ENCODE measurements at places on chromosomes 3 and 15.

DNA sequence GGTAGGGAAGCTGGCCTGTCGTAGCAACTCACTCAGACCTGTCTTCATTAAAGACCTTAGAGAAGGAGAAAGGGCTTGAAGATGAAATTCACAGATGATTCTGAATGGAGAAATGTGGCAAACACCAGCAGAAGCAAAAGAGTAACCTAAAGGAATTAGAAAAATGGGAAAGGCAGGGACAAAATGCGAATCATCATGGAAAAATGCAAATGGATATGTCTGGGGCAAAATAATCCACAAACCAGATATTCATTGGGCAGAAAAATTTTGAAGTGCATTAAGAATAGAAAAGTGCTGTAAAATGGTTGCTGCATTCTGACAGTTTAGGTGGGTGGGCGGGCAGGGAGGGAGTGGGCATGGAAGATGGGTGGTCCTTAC, 156.9 kb upstream of the RASGRP1 start:
- DNase-seq: no peak

- DNase-seq: no peak
These were observed 30.9 kb downstream of the ZBTB38 start for GRCh38 chr3:141399200-141399599.

GRCh38 chr15:47332481-47332880, 384.8 kb upstream of the SEMA6D start:
- no peak for DNase-seq

- DNase-seq: no peak
These were observed 116.9 kb upstream of the FOXB1 start for GRCh38 chr15:59887211-59887610.

DNA sequence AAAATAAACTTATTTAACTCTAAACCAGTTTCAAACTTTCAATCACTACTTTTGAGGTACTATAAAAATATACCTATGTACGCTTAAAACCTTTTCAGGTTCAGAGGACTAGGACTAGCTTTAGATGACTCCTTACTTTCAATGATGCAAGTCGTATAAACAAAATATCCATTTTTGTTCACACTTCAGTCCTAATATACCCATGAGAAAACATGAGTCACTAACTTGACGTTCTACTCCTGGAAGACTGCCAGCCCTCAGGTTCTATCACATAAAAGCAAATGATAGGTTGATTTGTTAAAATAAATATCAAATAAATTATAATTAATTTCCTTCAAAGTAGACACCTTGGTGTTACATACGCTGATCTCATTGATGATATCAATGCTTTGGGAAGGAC, 10.6 kb upstream of the P3H2 start:
- no peak for DNase-seq

- no peak for DNase-seq
These were observed 88.4 kb downstream of the FRMD4B start for GRCh38 chr3:69297501-69297900.

- DNase-seq: no peak
These were observed 95.6 kb downstream of the FBLN2 start for GRCh38 chr3:13644341-13645117.

GRCh38 chr15:63046917-63047760, 4.6 kb downstream of the TPM1 start:
- DNase-seq: no peak

DNA sequence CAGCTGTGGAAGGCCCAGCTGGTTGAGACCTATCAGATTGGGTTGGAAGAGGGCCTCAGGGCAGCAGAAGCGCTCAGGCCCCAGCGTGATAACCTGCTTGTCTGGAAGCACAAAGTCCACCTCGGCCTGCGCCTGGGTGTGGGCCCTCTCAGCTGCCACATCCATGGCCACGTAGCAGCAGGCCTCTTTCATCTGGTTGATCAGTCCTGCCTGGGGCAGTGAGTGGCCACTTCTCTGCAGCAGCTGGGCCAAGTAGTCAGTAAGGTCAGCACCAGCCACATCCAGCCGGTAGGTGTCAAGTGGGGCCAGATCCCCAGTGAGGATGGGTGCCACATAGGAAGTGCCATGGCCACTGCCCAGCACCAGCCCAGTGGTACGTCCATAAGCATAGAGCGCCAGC, 3.9 kb upstream of the CAMKV start:
- no peak for DNase-seq

- DNase-seq: no peak
These were observed 449.9 kb downstream of the FHIT start for GRCh38 chr3:60801307-60801706.

- peak; percentile 24 for DNase-seq
These were observed 694 bp downstream of the ABTB1 start for GRCh38 chr3:127673191-127674100.

DNA sequence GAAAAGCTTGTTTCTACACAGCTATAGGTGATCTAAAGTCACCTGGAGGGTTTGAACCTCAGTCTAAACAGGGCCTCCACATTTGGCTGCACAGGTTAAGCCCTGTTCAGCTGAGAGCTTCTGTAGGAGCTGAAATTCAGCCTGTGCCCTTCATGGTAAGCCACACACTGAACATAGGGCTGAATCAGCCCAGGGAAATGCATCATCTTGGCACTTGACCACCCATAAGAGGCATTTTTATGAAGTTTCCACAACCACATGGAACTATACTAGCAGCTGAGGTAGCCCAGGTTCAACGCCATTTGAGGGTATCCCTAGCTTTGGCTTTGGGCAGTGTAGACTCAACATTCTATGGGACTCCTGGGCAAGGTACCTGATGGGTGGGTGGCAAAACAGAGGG, 126.8 kb downstream of the FAM174B start:
- DNase-seq: no peak

DNA sequence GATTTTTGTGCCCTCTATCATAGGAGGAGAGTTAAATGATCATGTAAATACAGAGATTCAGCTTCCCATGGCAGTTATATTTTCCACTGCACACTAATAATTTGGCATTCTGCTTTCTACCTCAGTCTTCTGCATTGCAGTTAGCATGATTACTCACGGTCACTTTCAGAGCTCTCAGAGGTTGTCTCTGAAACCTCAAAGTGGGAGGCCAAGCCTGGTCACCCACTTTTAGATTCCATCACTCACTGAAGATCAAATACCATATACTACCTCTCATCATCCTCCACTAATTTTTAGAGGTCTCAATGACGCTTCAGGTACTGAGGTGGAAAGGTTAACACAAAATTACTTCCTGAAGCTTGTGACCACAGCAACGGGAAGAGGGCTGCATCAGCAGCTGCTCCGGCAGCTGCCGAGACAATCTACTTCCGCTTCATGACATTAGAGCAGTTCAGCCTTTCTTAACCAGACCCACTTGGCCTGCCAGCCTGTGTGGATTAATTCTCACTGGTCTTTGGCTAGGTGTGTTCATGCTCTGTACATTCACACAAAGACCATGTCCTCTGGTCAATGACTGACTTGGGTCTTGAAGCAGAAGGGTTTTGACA, 416.4 kb upstream of the PDZRN3 start:
- DNase-seq: no peak

GRCh38 chr3:45503904-45504651, 90.5 kb upstream of the LIMD1 start:
- DNase-seq: no peak

DNA sequence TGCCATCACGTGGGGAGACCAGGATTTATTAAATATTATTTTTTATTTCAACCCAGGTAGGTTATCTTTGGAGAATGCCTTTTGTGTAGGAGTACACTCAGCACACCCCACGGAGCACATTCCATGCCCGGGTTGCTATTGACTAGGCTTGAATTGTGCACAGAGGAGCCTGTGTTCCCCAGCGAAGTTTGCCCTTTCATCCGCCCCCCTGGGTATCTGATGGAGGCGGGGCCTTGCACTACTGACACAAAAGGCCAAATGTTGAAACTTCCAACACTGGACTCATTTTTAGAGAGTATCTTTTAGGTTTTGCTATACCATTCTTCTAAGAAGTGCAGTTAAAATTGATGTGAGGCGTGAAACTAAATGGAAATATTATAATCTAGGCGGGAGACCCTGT, 39.3 kb upstream of the PPP4R2 start:
- DNase-seq: no peak

GRCh38 chr3:126540342-126540849, 16.4 kb downstream of the CHST13 start:
- no peak for DNase-seq

GRCh38 chr3:39910826-39911464, 101.5 kb downstream of the MYRIP start:
- DNase-seq: no peak

DNA sequence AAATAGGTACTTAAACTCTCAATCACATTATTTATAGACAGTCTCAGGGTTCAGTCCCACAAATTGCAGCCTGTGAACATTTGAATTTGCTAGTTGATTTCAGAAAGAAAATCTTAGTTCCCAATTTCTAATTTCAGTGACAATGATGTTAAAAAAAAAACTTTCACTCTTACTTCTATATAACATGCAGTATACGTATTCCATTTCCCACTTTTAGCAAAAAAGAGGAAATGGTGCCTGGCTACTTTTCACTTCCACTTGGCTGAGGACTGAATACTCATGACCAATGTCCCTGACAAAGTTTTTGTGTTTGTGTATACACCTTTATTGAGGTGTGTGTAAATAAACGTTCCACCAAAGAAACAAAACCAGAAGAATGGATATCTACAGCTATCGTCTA, 32.1 kb upstream of the XCR1 start:
- DNase-seq: peak; percentile 21

DNA sequence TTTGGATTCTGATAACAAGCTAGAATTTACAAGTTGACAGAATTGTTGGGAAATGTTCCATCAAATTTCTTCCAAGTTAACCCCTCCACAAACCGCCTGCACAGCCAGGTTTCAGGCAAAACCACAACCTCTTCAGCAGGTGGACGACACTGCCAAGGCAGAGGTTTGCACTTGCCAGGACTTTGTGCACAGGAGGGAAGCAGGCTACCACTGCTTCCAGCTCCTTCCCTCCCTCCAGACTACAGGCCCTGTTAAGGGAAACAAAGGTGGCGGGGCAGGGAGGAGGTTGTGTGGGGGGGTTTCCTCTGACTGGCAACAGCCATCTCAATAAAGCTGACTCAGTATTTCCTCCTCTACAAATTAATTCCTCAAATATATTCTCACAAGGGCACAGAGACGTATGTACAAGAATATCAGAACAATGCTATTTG, 42.2 kb downstream of the TBC1D2B start:
- no peak for DNase-seq

DNA sequence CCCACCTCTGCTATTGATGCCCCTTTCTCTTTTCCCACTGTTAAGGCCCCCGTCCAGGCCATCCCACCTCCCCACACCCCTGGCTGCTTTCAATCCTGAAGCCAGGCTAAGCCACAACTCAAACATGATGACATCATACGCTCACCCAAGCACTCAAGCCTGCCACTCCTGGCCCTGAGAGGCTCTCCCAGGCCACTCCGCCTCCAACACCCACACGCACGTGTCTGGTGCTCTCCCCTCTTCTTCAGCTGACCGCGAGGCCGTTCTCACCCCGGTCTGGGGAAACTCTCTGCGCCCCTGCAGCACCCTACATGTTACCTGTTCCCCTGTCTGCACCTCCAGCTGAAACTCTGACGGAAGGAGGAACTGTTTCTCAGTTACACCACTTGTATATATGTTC, 6.2 kb downstream of the ZXDC start:
- no peak for DNase-seq

DNA sequence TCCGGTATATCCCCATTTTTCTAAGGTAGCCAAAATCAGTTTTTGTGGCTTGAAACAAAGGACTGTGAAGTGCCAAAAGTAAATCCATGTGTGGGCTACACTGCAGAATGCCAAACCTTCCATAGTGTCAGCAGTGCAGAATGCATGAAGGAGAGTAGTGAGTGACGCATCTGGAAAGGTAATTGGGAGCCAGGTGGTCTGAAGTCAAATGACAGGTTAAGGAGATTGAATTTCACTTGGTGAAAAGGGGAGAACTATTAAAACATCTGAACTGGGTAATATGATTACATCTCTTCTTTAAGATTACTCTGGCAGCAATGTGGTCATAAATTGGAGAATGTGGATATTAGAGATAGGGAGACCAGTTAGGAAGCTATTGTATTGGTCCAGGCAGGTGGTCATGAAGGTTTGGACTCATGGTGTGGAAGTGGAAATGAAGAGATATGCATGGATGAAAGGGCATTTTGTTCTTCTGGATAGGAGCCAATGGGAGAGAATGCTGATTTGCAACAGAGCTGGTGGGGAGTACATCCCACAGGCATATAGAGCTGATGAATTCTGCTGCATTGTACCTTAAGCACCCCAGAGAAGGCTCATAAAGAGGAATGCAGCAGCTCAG, 118.2 kb downstream of the ECT2 start:
- no peak for DNase-seq

DNA sequence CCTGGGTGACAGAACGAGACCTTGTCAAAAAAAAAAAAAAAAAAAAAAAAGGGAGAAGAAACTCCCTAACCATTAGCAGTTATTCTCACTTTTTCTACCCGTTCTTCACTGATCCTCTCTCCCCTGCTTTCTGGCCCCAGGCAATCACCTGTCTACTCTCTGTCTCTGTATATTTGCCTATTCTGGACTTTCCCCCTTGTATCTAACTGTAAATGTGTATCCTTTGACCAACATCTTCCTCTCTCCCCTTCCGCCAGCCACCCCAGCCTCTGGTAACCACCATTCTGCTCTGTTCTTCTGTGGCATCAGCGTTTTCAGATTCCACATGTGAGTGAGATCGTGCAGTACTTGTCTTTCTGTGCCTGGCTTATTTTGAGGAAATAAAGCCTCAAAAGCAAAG, 6.9 kb downstream of the CYFIP1 start:
- DNase-seq: no peak

GRCh38 chr15:89926158-89926557, 13.4 kb upstream of the ARPIN start:
- DNase-seq: no peak

DNA sequence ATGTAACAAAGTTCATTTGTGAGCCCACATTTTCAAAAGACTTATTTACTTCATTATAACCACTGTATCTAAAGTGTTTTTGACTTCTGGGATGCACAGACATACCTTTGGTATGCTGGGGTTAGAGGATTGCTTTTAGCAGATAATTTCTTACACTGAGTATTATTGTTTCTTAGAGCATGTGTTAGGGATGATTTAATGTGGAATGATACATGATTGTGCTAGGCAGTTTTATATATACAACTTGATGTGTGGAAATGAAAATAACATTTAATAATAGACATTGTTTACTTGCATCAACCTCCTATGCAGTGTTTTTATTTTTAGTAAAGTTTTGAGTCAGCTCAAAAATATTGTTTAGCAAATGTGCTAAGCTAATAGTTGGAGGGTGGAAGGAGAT, 3.4 kb downstream of the KIF23 start:
- no peak for DNase-seq

GRCh38 chr15:78264304-78265136, at the start of gene DNAJA4:
TSS of gene DNAJA4 (plus strand) at chr15:78264562. CDS start at chr15:78264764, 202 bp downstream.
- DNase-seq: peak; percentile 26

DNA sequence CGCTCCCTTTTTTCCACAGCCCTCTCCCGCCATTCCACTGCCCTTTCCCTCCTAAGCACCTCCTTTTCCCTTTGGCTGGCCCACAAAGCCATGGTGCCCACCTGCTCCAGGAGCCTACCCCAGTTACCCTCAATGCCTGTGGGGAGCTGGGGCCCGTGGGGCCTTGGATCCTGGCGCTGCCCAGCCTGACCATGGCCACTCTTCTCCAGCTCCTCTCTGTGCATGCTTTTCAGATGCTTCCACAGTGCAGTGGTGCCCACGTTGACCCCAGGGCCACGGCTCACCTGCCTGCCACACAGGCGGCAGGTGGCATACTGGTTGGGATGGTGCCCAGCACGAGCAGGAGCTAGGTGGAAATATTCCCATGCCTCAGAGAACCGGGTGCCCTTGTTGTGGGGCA, 1.5 kb downstream of the ZBED2 start:
- DNase-seq: no peak

- no peak for DNase-seq
These were observed 863.2 kb downstream of the GBE1 start for GRCh38 chr3:80898211-80898610.

- no peak for DNase-seq
These were observed 22.5 kb upstream of the HCN4 start for GRCh38 chr15:73391128-73391872.
